SK-N-MC (cell line): ENCODE measurements at places on chromosomes 6 and 20.
A peak's percentile ranks its signal among the peaks of the same experiment; 100 is the strongest.

- no peak for DNase-seq
Measured at GRCh38 chr6:100454551-100455229, 10.0 kb downstream of the SIM1 start.

GRCh38 chr6:170137176-170137891 lies 153.5 kb downstream of the DLL1 start:
- no peak for DNase-seq

DNA sequence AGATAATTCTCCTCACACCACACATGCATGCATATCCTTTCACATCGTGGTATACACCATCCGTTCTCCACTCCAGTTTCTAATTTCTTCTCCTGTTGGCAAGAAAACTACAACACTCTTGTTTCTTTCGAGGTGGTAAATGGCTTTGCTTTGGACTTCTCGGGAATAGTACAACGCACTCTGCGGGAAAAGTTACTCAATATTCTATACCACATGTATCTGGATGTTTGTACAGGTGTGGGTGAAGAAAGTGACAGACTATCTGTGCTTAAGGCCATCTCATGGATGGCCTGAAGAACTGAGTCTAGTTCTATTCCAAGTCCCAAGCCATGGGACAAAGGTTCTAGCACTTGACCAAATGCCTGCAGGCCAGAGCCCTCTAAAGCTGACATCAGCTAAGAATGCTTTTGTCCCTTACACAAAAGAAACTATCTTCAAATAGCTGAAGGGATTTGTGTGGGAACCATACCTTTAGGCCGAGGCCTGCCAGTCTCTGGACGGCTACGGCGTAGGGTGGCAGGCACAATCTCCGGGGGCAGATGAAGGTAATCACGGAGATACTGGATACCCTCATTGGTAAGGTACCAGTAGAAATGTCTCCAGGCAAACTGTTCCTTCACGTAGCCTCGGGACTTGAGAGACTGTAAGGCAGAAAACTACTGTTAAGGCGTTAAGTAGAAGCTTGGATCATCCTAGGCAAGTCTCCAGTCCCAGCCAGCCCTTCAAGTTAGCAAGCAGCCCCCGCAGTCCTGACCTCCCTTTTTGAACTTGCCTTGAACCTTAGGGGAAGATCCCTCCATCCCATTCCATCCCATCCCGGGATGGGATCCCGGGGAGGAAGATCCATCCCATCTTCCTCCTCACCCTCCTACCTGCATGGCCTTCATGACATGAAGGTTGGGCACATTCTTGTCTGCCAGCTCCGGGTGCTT lies 1.4 kb downstream of the RPS10 start:
- no peak for DNase-seq

GRCh38 chr20:44435630-44436335 lies 39.9 kb upstream of the TTPAL start:
- DNase-seq = no peak

GRCh38 chr6:129507059-129507807 lies 202.7 kb downstream of the ARHGAP18 start:
- DNase-seq = no peak

DNA sequence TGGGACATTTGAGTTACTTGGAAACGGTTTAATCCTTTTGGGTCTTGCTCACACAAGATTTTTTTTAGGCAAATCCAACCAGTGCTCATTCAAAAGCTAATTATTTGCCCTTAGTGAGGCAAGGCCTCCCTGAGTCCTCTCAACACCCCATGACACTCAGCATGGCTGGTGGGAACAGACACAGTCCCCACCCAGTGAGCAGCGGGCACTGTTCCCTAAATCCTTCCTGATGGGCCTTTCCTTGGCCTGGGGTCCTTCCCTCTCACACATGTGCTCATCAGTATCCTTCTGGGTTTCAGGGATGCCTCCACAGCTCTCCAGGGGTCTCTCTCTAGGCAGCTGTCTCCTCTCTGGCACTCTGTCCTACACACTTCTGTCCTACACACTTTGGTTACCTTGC lies 28.0 kb downstream of the PLAGL2 start:
- no peak for DNase-seq

- DNase-seq = no peak
Measured at GRCh38 chr6:43217351-43217750, 11.9 kb downstream of the DNPH1 start.

GRCh38 chr6:167794161-167795157 lies 32.3 kb upstream of the AFDN start:
- DNase-seq = no peak

DNA sequence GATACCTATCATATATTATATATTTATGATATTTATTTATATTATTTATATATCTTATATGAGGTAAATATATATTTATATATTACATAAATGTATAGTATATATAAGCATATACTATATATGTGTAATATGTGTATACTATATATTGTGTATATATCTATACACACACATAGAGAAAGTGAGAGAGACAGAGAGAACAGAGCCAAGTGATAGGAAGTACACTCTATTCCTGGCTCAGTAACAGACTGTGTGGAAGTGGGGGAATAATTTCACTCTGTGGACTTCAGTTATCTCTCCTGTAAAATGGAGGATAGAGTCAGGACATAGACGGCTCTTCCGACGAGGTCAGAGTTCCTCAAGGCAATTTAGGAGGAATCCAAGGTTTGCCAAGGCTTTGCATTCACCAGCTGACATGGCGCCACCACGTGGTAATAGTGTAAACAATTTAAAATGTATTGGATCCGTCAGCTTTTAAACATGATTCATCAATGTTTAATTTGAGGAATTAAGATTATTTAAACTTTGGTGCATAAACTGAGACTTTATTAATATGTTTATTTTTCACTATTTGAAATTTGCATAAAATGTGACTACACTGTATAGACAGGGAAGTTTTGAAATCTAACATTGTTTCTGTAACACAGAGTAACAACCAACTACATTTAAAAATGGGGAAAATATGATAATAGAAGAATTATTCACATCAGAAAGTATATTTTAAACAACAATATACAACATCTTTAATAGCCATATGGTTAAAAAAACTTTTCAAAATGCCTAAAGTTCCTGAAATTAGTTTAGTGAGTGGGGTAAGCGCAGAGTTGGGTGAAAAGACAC lies 75.4 kb upstream of the TMEM244 start:
- peak; percentile 58 for DNase-seq

DNA sequence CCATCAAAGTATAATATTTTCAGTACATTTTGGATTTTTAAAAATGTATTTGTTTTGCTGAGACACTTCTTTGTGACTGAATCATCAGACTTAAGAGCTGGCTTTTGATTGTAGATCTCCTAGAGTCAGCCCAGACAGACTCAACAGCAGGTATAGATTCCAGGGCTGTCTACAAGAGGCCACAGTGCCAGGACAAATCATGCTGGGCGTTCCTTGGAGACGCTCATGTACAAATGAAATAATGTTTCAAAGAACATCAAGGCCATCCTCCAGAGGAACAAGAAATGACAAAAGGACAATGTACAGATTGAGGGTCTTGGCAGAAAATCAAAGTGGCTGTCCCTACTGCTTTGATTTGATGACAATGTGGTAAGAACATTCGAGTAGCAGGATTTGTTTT lies 369.3 kb downstream of the GRIK2 start:
- DNase-seq = no peak

DNA sequence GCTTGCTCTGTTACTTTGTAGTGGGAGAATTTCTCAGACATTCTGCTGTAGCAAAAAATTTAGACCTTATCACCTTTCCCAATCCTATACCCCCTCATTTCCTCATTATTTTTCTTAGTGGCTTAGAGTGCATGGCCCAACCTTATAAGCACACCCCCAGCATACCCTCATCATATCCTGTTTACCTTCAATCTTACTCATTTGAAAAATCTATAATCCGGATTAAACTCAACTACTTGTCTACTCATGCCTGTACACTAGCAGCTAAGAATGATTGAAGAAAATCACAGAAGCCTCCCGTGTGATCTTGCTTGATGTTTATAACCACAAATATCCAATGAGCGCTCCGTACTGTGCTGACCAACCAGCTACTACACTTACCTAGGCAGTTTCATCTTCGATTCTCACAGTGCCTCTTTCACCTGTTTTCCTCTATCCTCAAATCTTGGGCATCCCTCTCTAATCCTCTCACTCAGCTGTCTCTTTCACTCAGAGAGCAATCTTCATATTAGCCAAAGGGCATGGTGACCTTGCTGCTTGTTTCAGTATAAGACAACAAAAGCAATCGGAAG lies 36.6 kb downstream of the AIG1 start:
- no peak for DNase-seq

DNA sequence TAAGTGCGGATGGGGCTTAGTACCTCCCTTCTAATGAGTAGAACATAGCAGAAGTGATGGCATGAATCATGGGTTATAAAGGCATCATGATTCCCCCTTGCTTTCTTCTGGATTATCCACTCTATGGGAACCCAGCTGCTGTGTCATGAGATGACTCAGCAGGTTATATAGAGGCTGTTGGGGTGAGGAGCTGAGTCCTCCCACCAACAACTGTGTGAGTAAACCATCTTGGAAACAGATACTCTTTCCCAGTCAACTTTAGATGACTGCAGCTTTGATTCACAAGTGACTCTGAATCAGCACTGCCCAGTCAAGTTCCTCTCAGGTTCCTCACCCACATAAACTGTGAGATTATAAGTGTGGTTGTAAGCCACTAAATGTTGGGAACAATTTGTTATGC lies 46.3 kb downstream of the FAM83B start:
- no peak for DNase-seq

DNA sequence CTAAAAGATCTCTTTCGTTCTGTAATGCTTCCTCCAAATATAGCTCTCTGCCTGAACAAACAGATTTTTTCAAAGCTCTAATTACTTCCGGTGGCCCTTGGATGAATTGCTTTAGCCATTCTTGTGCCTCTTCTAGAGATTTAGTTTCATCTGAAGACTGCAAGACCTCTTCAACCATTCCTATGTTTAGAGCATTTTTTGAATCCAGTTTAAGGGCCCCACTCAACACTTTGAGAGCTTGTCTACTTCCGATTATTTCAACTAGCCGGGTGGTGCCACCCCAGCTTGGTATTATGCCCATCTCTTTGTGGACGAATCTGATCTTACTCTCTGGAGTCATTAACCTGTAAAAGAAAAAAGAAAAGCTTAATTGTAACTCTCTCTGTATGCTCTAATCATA lies 23.3 kb downstream of the RNF146 start:
- DNase-seq = no peak

- DNase-seq = no peak
Measured at GRCh38 chr20:20959031-20959755, 147.0 kb downstream of the LINC00237 start.

DNA sequence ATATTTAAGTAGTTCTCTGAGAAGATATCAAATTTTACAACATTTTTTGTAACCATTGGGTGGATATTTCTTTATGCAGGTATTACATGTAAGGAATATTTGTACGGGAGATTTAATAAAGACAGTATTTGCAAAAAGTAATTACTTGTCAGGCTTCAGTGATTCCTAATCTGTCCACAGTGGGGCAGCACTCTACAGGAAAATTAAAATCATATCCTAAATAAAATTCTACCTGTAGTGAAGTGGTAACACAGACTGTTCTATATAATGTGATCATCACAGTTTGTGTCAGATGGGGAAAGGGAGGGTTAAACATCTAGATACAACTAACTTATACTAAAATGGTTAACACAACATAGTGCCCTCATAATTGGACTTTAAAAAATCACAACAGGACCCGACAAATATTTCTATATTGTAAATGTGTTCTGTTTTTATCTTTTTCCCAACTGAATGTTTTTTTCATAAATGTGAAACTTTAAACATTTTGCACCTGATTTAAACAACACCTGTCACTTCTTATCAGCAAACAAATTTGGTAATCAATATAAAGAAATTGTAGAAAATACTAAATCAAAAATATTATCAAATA lies 145.6 kb upstream of the MANEA start:
- peak; percentile 59 for DNase-seq

GRCh38 chr20:45867136-45867818 lies 9.9 kb downstream of the ZSWIM3 start:
- DNase-seq = no peak

- DNase-seq = no peak
Measured at GRCh38 chr6:52543729-52544601, 32.9 kb downstream of the TRAM2 start.

DNA sequence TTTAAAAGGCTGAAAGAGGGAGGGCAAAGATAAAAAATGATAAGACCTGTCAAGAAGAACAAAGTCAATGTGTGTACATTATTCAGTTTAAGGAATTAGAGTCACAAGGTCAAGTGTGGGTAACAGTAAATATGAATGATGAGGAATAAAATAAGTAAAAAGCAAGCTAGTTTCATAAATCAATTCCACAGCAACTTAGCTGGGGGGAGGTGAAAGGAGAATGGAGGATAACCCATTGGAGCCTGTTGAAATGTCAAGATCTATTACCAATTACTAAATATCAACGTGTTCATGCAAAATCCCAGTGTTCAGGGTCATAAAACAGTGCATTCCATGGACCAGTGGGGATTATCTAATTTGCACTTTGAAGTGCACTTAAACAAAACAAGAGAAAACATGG lies 242.9 kb downstream of the TBX18 start:
- no peak for DNase-seq

GRCh38 chr20:53495398-53496092 lies 98.1 kb downstream of the ZNF217 start:
- DNase-seq = no peak

GRCh38 chr6:148323344-148323743 lies 19.3 kb upstream of the SASH1 start:
- no peak for DNase-seq

GRCh38 chr6:140175486-140175885 lies 801.0 kb upstream of the CITED2 start:
- DNase-seq = no peak

DNA sequence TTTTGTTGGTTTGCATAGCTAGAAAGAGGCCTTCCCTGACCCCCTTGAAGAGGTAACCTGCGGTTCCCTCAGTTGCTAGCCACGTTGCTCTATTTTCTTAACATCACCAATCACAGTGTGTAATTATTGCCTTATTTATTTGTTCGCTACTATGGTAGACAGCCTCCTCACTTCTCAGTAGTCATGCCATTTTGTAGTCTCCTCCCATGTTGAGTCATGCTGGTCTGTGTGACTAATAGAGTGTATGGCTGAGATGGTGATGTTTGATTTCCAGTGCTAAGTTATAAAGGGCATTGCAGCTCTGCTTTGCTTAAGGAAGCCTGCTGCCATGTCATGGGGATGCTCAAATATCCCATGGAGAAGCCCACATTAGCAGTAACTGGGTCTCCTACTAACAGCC lies 236.6 kb upstream of the CHD6 start:
- no peak for DNase-seq

DNA sequence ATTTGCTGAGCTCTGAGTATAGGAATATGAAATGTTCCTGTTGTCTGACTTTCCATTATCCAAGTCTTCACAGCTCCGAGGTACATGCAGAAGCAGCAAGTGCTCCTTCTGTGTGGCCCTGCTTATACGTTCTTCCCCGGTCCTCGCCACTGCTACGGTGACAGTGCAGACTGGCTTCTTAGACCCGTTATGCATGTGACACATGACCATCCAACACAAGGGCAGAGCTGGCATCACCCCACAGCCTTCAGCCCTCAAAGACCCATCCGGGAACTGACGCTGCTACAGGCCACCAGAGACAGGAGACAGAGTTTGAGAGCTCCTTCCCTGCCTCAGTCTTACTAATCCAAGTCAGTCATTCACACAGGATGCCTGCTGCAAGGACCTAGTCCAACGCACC lies 70.4 kb downstream of the TRAM2 start:
- no peak for DNase-seq
